CD4-positive, alpha-beta T cell treated with Interleukin-12 subunit alpha and Interleukin-12 subunit beta, for 1 hour (primary cell): ENCODE measurements at places on chromosomes 2 and 18.

GRCh38 chr2:16546128-16546754 lies 119.4 kb downstream of the CYRIA start:
- DNase-seq, result peak; percentile 7

DNA sequence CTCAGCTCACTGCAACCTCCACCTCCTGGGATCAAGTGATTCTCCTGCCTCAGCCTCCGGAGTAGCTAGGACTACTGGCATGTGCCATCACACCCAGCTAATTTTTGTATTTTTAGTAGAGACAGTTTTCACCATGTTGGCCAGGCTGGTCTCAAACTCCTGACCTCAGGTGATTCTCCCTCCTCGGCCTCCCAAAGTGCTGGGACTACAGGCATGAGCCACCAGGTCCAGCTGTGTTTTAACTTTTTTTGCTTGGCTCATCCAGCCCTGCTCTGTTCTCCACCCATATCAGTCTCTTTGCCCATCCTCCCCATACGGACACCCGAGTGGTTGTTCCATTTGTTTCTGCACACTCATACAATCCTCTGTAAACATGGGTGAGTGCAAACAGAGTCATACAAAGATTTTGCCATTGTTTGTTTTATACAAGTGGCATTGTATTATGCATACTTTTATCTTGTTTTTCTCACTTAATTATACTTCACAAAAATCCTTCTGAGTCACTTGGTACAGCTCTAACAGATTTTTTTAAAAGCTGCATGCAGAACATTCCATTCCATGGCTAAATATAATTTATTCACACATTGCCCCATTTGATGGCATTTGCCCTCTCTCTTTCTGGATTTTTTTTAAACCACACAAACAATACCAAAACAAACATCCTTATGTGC lies 5.3 kb downstream of the APOB start:
- no peak for DNase-seq

- no peak for DNase-seq
Observed at GRCh38 chr2:56475191-56475590, 291.4 kb downstream of the CCDC85A start.

DNA sequence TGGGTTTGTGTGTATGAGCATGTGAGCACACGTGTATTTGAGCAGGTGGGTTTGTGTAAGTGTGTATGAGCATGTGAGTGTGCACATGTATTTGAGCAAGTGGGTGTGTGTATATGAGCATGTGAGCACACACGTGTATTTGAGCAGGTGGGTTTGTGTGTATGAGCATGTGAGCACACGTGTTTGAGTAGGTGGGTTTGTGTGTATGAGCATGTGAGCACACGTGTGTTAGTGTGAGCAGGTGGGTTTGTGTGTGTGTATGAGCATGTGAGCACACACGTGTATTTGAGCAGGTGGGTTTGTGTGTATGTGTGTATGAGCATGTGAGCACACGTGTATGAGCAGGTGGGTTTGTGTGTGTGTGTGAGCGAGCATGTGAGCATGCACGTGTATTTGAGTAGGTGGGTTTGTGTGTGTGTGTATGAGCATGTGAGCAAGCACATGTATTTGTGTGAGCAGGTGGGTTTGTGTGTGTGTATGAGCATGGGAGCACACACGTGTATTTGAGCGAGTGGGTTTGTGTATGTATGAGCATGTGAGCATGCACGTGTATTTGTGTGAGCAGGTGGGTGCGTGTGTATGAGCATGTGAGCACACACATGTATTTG lies 169.7 kb downstream of the TWIST2 start:
- DNase-seq, result no peak

- DNase-seq, result no peak
Observed at GRCh38 chr2:85769983-85770362, 16.2 kb downstream of the ATOH8 start.

GRCh38 chr2:67260343-67261277 lies 136.5 kb upstream of the ETAA1 start:
- DNase-seq, result no peak

GRCh38 chr2:170022692-170023091 lies 155.3 kb upstream of the MYO3B start:
- no peak for DNase-seq

DNA sequence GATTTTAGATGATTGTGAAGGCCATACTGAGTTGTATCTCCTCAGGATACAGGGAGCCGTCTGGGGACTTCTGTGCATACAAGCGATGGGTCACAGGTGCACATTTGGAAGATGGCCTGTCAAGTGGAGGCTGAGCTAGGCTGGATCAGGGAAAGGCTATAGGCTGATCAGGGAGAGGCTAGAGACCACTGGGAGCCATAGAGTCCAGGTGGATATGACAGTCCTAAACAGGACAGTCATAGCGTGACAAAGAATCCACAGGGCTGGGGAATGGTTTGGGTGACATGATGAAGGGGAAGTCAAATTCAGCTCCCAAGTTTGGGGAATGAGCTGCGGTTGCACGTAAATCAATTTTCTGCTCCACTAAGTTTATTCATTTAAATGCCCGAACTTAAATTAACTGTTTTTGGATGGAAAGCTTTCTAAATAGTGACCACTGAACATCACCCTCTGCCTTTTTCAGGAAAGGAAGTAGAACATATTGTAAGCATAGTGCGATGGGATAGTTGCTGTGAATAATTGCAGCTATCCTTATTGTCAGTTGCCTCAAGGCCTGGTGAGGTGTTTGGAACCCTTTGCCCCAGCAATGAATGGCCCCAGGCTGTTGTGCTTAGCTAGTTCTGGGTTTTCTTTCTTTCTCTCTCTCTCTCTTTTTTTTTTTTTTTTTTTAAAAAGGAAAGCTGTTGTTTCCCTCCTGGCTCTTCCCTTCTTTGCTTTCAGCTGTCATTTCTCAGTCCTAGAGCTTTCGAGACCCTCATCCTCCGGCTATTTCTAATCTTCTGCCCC lies 50.5 kb downstream of the KLHL29 start:
- no peak for DNase-seq

DNA sequence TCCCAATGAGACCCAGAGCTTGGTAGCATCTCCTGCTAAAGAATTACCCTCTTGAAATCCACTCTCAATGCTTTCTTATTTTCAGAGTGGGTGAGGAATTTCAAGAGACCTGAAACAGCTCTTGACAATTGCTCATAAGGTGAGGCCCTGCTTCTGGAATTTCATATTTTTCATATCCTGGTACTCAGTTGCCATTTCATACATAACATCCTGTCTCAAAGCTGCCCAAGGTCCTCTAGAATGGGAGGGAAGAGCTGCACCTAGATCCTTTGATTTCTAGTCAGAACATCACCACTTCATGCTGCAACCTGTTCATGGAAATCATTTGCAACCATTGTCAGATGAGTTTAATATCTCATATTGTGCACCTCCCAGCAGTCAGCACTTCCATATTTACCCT lies 404.8 kb upstream of the GALNT5 start:
- no peak for DNase-seq

DNA sequence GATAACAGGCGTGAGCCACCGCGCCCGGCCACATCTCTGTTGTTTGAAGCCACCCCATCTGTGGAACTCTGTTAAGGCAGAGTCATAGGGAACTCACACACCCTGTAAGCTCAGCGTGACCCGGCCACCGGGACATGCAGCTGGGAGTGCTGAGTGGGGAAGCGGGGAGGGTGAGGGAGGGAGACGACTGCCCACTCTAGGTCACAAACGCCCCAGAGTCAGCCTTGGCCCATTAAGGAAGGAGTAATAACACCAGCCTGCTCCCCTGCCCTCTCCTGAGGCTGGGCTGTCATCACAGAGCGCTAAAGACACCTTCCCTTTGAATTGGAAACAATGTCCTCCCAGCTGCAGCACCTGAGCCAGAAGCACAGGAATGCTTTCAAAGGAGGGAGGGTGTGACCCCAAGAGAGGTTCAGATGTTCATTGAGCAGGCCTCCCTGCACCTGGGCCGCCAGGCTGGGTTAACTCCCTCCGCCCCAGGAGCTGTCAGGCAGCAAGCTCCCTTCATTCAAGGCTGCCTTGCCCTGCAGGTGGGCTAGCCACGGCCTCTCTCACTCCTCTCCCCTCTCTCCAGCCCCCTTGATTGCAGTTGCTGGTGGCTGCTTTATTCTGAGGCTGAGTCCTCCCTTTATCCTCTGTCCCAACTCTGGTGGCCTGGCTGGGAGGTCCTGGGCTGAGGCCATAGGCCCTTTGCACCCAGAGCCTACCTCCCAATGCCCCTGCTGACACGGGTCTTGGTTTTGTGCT lies 77.2 kb upstream of the HPCAL1 start:
- no peak for DNase-seq

DNA sequence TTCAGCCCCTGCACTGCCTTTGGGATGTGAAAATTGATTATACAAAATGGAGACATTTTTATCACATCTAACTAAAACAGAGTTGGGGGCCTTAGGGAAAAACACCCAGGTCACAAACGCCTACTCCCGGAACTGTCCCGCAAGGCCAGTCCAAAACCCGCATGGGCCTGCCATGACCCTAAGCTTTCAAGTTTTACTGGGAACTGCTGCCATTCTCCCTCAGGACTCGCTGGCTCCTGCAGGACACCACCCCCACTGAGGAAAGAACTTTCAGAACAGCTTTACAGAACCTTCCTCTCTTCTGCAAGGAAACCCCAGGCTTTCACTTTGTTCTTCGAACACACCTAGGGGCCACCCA lies 320.4 kb upstream of the HS6ST1 start:
- DNase-seq, result no peak

DNA sequence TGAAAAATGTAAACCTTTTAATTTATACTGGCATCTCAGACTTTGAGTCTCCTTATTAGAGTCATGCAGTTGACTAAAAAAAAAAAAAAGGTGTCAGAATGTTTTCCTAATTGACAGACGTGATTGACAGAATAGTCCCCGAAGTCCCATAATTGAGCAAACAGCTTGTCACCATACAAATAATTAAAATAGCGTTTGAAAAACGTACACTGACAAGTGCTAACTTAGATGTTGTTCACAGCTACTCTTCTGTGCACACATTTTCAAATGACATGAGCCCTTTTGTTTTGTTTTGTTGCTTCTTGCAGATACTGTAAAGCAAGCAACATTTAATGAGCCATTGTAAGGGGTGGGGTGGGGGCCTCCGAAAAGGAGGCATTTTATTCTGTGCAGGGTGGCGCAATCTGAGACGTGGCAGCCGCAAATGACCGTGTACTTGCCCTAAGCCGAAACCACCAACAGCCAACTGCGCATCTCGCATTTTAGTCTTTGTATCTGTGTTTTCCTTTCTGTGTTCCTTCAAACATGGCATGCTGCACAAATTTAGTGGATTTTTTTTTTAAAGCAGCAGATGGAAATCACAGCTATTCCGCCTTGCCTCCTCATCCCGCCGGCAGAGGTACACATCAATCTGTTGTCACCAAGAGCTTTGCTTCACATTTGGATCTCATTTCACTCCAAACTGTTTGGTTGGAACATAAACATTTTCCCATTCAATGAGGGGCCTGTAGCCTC lies 52.4 kb downstream of the LPIN1 start:
- no peak for DNase-seq

GRCh38 chr2:176177580-176178037 lies 10.9 kb upstream of the HOXD1 start:
- no peak for DNase-seq

DNA sequence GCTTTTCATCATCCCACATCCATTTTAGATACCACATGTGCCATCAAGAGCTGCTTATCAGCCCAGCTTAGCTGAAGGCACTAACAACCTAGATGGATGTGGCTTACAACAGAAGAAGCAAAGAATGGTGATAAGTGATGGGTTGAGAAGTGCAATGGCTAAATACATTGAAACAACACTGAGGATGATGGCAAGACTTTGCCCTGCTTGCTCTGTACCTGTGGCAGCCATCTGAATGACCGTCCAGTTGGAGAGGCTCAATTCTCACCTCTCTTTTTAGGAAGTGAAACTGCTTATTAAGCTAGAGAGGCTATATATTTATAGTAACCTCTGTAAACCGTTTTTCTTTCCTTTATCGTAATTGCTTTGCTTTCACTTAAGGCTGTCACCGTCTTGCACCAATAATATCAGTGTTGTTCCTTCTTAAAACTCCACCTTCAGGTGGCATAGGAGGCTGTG lies 5.7 kb downstream of the GPATCH11 start:
- no peak for DNase-seq

- no peak for DNase-seq
Observed at GRCh38 chr2:17747684-17748452, 5.7 kb downstream of the SMC6 start.
